ENCODE measurements at places on chromosomes 5 and 9.

- DNase-seq: no peak
These were observed 9.9 kb upstream of the IQGAP2 start for GRCh38 chr5:76393035-76393680.

- DNase-seq: no peak
These were observed 19.8 kb downstream of the PCDHAC2 start for GRCh38 chr5:140986117-140986521.

GRCh38 chr5:124554746-124555578, 191.5 kb downstream of the ZNF608 start:
- DNase-seq: no peak

- DNase-seq: no peak
These were observed 4.0 kb upstream of the RANBP3L start for GRCh38 chr5:36305571-36306326.

DNA sequence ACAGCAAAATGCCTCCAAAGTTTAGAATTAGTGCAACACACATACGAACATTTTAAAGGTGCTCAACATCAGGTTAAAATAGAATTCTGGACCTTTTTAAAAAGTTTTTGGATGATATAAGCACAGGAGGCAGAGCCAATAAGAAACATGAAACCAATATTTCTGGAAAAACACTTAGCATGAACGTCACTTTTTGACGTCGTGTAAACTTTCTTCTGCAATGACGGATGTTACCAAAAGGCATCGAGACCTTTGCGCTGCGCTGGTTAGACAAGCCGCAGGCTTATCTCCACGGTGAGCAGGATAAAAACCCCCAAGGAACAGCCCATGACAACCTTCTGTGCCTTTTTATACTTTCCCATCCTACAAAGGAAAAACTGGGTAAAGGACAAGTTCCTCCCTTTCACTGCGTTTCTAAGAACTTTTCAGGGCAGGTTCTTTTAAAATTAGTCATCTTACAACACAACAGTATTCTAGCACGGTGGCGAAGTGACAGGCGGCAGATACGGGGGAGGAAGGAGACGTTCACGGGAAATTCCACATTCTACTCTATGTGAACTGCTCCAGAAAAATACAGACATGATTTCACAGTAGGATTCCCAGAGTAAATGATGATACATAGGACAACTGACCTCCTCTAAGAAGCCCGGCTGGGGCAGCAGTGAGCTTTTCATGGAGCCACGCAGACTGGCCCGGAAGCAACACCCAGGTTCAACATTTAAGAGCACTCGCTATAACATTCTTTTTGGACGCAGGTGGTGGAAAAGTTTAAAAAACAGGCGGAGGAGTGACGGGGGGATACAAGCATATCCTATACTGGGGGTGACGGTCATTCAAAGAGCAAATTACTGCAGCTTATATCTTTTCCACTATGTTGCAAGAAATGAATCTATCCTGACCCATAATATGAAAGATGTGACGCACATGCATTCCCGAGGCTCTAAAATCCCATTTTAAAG, 52.4 kb downstream of the USP20 start:
- DNase-seq: no peak

GRCh38 chr5:139635191-139635590, 13.0 kb upstream of the CXXC5 start:
- no peak for DNase-seq

GRCh38 chr5:125411071-125411743, 664.8 kb upstream of the ZNF608 start:
- no peak for DNase-seq

- no peak for DNase-seq
These were observed 157.7 kb downstream of the SLF1 start for GRCh38 chr5:94776167-94776566.

DNA sequence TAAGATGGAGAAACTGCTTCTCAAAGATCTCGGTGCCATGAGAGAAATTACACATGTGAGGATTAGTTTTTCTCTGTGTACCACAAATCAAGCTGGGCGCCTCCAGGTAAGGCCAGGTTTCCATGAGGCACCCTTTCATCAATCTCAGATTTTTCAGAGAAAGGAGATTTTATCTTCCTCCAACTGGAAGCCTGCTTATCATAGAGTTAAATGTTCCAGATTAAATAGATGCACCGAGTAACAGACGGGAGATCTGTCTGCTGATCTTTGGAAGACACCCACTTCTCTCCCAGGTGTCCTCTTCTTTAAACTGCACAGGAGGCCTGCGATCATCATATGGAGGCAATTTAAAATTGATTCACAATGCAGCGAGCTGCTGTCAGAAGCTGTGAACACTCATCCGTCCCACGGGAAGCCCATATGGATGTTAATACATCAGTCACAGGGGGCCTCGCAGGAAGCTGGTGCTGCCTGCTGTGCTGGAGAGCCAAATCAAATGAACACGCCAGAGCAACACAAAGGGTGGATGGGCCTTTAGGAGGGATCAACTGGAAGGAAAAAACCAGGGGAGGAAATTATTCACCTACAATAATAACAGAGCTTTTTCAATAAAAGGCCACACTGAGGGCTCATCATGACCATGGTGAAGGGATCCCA, 93.3 kb downstream of the TLE1 start:
- DNase-seq: no peak
